ENCODE measurements at places on chromosomes 16 and 17.

- no peak for DNase-seq
Measured at GRCh38 chr17:55931446-55931845, 180.6 kb downstream of the PCTP start.

- no peak for DNase-seq
Measured at GRCh38 chr17:80941743-80942422, 49.8 kb upstream of the CHMP6 start.

GRCh38 chr17:82710499-82711232 is 5.8 kb upstream of the FN3KRP start:
- DNase-seq, result no peak

DNA sequence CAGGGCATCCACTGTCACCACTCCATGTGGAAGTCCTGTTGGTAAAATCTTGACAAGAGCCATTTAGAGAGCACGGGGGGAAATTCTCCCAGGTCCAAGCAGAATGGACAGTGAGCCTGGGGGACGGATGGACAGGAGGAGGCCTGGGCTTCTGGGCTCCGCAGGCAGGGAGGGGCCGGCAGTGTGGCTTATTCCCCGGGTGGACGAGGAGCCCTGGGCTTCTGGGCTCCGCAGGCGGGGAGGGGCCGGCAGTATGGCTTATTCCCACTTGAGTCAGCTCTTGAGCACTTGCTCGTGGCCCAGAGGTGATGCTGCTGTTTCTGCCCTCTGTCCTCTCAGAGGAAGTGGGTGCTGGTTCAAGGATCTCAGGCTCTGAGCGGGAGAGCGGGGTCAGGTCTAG is 22.2 kb upstream of the RPL13 start:
- DNase-seq, result no peak

DNA sequence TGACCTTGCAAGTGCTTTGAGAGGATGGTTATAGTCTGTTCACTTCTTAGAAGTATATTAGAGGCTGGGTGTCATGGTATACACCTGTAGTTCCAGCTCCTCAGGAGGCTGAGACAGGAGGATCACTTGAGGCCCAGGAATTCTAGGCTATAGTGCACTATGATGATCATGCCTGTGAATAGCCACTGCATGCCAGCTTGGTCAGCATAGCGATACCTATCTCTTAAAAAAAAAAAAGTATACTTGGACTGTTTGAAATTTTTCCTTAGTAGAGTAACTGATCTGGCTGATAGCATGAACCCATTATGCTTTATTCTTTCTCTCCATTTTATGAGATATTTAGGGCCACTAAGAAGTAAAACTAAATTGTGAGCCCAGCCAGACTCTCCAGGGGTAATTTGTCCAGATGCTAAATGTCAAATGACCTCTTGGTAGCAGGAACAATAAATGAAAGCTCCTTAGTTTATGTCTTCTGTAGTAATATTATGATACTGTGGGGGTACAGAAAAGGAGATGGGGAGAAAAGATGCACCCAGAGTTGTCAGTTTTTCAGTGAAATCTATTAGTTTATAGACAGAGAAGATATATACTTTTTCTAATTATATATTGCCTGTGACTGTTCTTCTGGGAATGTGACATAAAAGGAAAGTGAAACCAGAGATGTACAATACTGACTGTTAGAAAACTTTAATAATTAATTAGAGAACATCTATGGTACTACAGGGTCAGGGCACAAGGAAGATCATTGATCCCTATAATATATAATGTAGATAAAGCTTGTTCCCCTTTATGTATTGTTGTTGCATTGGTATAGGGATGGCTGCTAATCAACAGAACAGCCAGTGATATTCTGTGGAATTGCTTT is 335.3 kb upstream of the TBX2 start:
- no peak for DNase-seq

- DNase-seq, result no peak
Measured at GRCh38 chr17:71180801-71181385, 939.9 kb upstream of the SOX9 start.

- DNase-seq, result no peak
Measured at GRCh38 chr16:80693553-80693952, 110.8 kb downstream of the CDYL2 start.

DNA sequence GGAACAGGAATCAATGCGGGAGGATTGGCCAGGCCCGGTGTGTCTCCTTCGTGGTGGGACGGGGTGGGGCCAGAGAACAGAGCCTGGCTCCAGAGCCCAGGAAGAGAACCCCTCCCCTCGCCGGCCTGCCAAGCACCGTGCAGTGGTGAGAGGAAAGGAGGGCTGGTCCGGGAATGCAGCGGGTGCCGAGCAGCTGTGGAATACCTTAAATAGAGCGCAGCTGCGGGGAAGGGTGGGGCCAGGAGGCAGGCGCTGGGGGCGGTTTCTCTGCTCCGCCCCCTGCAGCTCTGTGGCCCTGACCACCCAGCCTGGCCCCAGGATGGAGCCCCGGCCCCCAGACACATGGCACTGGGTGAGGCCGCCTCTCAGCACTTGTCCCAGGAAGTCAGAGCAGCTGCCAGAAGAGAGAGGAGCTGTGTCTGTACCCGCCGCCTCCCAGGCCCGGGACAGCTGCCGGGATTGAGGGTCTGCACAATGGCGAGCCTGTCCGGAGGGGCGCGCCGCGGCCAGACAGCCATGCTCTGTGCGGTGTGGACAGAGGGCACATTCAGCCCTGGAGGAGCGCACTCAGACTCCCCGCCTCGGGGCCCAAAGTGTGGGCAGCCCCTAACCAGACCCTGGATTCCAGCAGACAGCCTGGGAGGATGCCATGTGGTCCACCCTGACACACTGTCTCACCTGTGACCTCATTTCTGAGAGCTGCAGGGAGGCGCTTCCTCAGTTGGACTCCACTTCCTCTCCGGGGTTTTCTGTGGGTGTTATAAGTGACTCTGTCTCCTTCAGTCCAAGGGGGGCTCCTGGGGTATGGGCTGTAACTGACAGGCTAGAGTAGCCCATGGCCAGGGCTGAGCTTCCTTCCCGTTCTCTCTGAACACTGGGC is 268.8 kb downstream of the SEC14L1 start:
- peak; percentile 39 for DNase-seq

GRCh38 chr16:84061236-84061819 is 18.7 kb upstream of the SLC38A8 start:
- no peak for DNase-seq

DNA sequence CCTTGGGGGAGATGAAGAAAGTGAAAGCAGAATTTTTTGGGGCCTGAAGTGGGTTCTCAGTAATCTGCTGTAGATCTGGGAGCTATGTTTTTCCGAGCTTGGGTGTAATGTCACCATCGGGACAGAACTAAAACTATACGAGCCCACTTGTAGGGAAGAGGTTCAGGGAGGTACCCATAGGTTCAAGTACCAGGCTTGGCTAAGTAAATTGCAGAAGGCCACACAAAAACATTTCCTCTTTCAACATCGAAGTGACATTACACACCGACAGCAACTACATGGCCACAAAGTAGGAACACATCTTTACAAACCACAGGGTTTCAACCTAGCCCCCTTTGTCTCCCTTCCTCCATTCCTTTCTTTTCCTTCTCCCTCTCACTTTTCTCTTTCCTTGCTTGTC is 10.2 kb upstream of the ASIC2 start:
- no peak for DNase-seq

GRCh38 chr16:12995721-12996372 is 94.4 kb downstream of the SHISA9 start:
- DNase-seq, result no peak

DNA sequence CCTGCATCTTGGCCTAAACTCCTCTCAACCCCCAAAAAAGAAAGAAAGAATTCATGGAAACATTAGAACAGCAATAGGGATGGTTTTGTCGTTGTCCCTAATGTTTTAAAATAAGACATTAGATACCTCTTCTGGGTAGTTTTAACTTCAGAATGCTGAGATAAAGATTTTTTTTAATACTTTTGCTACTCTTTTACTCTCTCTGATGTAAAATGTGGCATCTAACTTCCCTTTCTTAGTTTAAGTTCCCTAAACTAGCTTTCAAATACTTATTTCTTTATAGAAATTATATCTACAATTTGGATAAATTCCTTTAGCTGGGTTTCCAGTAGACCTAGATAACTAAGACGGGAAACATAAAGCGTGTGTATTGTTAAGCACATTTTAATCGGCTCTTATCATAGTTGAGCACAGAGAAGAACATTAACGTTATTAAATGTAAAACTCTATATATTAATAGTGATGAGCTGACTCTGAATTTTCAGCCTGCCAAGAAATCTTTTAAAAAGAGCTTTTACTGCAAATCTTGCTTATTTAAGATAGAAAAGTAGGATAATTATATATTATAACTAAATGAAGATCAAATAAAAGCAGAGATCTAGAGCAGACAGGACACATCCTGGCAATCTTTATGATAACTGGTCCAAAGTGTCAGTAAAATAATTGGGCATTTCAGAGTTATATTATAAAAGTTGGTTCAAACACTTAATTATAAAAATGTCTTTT is 183.2 kb downstream of the CYB561 start:
- no peak for DNase-seq

- no peak for DNase-seq
Measured at GRCh38 chr17:27888945-27889344, 4.2 kb downstream of the LYRM9 start.

DNA sequence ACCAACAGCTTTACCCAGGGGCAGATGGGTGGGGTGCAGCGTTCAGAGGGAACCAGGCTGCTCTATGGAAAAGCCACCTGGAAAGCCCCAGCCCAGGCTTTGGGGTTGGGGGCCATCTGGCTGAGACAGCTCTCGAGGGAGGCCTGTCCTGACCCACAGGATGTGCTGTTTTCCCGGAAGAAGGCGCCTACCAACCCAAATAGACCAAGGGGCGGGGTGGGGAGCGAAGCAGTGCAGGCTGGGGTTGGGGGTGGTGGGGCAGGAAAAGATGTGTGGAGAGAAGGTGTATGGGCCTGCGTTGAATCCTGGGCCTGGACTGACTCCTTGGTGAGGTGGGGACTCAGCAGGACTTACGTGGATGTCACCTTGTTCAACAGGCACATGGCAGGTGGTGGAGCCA is 87.9 kb downstream of the N4BP1 start:
- DNase-seq, result no peak

GRCh38 chr17:77085926-77086432 is 54.8 kb upstream of the SEC14L1 start:
- DNase-seq, result no peak

DNA sequence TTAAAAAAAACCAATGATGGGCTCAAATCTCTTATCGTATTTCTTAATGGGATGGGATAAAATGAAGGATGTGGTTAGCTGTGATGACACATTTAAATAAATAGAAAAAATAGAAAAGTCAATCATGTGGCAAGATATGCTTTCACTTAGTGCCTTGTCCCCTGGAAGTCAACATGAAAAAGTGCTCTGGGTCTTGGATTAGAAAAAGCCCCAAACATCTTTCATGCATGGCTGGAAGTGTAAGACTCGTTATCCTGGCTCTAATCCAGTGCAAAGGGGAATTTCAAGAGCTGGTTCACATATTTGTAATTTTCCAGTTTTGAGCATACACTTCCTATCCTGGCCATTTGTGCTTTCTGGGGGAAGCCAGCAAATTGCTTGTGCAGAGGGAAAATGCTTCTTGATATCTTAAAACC is 160.9 kb downstream of the MAP2K6 start:
- no peak for DNase-seq

DNA sequence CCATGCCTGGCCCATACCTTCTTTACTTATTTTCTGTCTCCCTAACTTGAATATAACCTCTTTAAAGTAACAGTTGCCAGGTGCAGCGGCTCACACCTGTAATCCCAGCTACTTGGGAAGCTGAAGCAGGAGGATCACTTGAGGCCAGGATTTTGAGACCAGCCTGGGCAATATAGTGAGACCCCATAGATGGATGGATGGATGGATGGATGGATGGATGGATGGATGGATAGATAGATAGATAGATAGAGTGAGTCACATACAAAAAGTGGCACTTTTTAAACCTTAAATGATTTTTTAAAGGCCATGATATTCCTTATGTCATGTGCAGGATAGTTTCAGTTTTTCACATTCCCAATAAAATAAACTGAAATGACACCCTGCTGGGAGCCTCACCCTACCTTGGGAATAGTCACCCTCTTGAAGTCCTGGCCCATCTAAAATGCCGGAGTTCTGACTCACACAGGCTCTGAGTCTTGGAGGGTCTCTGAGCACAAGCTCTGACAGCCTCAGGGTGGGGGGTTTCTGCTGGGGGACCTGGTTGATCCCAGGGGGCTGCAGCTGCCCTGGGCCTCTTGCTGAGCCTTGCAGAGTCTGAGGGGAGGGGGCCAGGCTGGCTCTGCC is 26.2 kb downstream of the CPNE2 start:
- no peak for DNase-seq

- DNase-seq, result no peak
Measured at GRCh38 chr17:6306820-6307219, 128.1 kb downstream of the AIPL1 start.

- DNase-seq, result no peak
Measured at GRCh38 chr17:33650304-33650703, 357.2 kb upstream of the ASIC2 start.

GRCh38 chr17:27986805-27987684 is 55.4 kb upstream of the NLK start:
- no peak for DNase-seq

GRCh38 chr17:177155-177554 is 4.3 kb downstream of the DOC2B start:
- no peak for DNase-seq

DNA sequence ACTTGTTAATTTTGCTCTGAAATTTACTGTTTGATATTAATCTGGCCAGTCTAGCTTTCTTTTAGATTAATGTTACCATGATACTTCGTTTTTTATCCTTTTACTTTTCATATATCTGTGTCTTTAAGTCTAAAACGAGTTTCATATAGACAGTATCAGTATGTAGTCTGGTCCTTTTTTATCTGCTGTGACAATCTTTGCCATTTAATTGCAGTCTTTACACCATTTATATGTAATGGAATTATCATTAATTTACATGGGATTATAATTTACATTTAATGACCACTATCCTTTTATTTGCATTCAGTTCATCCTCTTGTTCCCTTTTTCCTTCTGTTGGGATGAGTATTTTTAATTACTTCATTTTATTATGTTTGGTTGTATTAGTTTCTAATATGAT is 243.5 kb downstream of the PRKCA start:
- no peak for DNase-seq

GRCh38 chr16:28166394-28167208 is 45.2 kb downstream of the XPO6 start:
- no peak for DNase-seq

Measured in CD4-positive, alpha-beta T cell treated with Interleukin-4 for 1 hour (primary cell).